ENCODE measurements at places on chromosomes 7 and 10.

- no peak overlapping the region for H3K4me3 ChIP-seq
- DNase-seq, result no peak
- H3K27me3 ChIP-seq, result peaks cover 6% of the 10 kb centered on the region
- no peak overlapping the region for H3K27ac ChIP-seq
These were observed 50.6 kb upstream of the DPYSL4 start for GRCh38 chr10:132136097-132136521.

- DNase-seq, result no peak
- peaks cover 3% of the 10 kb centered on the region for H3K27me3 ChIP-seq
- H3K4me1 ChIP-seq, result peaks cover 21% of the 10 kb centered on the region
These were observed 41.7 kb upstream of the OPALIN start for GRCh38 chr10:96400465-96400864.

DNA sequence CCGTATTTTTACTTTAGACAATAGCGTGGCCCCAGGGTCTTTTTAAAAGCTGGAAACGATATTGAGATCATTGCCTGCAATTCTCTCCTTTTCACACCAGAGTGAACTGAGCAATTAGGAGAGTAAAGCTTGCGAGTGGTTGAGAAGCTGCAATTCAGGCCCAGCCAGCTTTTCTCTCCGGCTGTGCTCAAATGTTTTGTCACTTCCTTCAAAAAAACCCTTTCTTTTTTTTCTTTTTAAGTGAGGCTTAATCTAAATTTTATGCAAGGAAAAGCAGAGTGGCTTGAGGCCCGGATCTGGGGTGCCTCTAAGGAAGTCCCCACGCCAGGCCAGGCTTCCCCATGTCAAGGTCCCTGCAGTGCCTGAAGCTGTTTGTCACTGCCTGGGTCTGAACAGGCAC lies 433.9 kb downstream of the GLRX3 start:
- H3K27ac ChIP-seq, result no peak overlapping the region
- H3K27me3 ChIP-seq, result peaks cover 4% of the 10 kb centered on the region
- H3K4me1 ChIP-seq, result no peaks in the 10 kb centered on the region
- H3K4me3 ChIP-seq, result no peak overlapping the region

DNA sequence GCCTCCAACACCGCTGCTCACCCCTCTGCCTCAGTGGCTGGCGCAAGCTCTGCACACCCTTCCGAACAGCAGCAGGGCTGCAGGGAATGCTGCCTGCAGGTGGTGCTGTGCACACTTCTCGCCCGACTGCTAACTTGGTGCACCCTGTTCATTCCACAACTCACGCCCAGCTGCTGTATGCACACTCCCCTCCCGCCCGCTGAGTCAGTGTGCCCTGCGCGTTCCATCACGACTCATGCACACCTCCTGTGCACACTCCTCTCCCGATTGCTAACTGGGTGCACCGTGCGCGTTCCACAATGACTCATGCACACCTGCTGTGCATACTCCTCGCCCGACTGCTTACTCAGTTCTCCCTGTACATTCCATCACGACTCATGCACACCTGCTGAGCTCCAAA lies 21.5 kb downstream of the ADARB2 start:
- no peaks in the 10 kb centered on the region for H3K4me1 ChIP-seq
- no peak overlapping the region for H3K27ac ChIP-seq
- no peak overlapping the region for H3K4me3 ChIP-seq
- no peaks in the 10 kb centered on the region for H3K27me3 ChIP-seq
- no peaks in the 10 kb centered on the region for H3K36me3 ChIP-seq
- peak; percentile 39 for DNase-seq

DNA sequence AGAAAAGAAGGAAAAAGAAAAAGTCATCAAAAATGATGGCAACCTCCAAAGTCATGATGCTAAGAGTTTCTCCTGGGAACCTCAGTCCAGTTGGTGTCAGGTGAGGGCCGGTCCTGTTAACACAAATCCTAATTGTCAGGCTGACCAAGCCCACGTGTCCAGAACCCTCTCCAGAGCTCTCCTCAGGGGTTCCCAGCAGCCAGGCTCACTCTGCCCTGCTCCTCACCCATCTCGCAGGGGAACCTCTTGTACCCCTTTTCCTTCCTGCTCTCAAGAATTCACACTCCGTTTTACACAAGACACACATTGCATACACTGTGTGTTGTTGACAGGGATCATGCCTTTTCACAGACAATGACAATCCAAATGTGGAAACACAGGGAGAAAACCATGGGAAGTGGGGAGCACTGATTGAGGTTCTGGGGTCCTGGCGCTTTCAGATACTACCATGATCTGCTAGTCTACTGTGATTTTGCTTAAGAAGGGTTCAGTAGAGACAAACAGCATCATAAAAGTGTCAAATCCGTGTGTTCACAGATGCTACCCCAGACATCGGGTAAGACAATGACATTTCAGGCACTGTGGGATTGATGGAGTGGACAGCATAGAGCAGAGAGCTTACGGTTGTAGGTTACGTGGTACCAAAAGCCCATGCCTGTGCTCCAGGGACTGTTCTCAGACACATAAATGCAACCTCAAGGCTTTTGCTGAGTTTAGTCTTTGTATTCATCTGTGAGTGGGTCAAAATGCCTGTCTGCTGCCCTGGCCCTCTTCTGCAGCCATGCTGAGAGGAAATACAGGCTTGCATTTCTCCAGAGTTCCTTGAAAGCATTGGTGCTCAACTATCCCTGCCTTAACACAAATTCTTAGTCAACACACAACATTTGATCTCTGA lies 16.0 kb downstream of the IL2RA start:
- H3K36me3 ChIP-seq, result no peaks in the 10 kb centered on the region
- no peak overlapping the region for H3K4me3 ChIP-seq
- H3K27me3 ChIP-seq, result peaks cover 1% of the 10 kb centered on the region
- H3K4me1 ChIP-seq, result no peaks in the 10 kb centered on the region
- no peak for DNase-seq
- no peak overlapping the region for H3K27ac ChIP-seq

- DNase-seq, result peak; percentile 5
- no peaks in the 10 kb centered on the region for H3K36me3 ChIP-seq
- peak overlapping the region; percentile 98 for H3K27ac ChIP-seq
- H3K27me3 ChIP-seq, result no peaks in the 10 kb centered on the region
- no peak overlapping the region for H3K4me3 ChIP-seq
These were observed 45.6 kb upstream of the SGCE start for GRCh38 chr7:94701555-94701973.

DNA sequence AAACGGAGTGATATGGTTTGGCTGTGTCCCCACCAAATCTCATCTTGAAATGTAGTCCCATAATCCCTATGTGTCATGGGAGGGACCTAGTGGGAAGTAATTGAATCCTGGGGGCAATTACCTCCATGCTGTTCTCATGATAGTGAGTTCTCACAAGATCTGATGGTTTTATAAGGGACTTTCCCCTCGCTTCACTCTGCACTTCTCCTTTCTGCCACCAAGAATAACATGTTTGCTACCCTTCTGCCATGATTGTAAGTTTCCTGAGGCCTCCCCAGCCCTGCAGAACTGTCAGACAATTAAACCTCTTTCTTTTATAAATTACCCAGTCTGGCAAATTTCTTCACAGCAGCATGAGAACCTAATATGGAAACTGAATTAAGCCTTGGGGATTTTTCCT lies 19.1 kb downstream of the FAM3C start:
- peaks cover 4% of the 10 kb centered on the region for H3K36me3 ChIP-seq
- no peak for DNase-seq

- H3K36me3 ChIP-seq, result no peaks in the 10 kb centered on the region
- no peak overlapping the region for H3K27ac ChIP-seq
- no peaks in the 10 kb centered on the region for H3K27me3 ChIP-seq
These were observed 857.6 kb downstream of the GATA3 start for GRCh38 chr10:8912108-8912507.

DNA sequence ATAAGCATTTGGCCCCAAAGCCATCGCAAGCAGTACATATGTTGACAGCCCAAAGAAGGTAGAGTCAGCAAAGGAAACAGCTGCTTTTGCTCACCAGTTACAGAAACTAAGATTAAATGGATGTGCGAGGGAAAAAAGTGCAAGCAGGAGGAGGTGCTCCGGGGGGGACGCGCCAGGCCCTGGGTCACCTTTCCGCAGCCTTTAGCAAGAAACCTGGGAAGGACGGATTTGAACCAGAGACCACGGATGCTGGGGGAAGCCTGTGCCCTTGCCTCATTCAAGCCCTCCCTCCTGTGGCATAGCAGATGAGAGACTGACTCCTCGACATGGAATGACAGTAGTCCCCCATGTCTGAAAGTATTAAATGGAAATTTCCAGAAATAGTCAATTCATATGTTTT lies 405.6 kb upstream of the PRKCQ start:
- no peaks in the 10 kb centered on the region for H3K36me3 ChIP-seq
- no peak overlapping the region for H3K27ac ChIP-seq
- no peaks in the 10 kb centered on the region for H3K27me3 ChIP-seq
- no peak overlapping the region for H3K4me3 ChIP-seq
- H3K4me1 ChIP-seq, result peaks cover 2% of the 10 kb centered on the region

GRCh38 chr10:68110027-68110426 lies 739 bp downstream of the MYPN start:
- no peaks in the 10 kb centered on the region for H3K27me3 ChIP-seq
- no peaks in the 10 kb centered on the region for H3K4me1 ChIP-seq
- H3K27ac ChIP-seq, result no peak overlapping the region
- H3K36me3 ChIP-seq, result no peaks in the 10 kb centered on the region

DNA sequence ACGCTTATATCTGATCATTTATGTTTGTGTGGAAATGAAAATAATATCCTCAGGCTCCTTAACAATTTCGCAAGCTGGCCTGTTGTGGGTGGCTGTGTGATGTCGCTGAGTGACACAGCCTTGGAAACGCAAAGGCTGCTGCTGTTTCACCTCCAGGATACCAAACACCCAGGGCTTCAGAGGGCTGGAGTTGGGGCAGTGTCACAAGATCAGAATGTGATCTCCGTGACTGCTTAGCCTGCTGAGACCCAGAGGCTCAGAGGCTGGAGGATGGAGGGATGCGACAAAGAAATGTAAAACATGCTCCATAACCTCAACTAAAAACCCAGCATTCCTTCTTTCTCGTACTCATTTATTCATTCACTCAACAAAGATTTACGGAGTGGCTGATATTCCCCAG lies 37.2 kb upstream of the BMPER start:
- no peak overlapping the region for H3K27ac ChIP-seq
- H3K4me1 ChIP-seq, result no peaks in the 10 kb centered on the region
- no peak overlapping the region for H3K4me3 ChIP-seq
- H3K36me3 ChIP-seq, result no peaks in the 10 kb centered on the region

GRCh38 chr7:29126804-29127203 lies 19.5 kb downstream of the CPVL start:
- no peaks in the 10 kb centered on the region for H3K36me3 ChIP-seq
- H3K4me3 ChIP-seq, result peak overlapping the region; percentile 47
- H3K27ac ChIP-seq, result peak overlapping the region; percentile 42
- DNase-seq, result no peak
- H3K27me3 ChIP-seq, result no peaks in the 10 kb centered on the region

- H3K4me1 ChIP-seq, result no peaks in the 10 kb centered on the region
- no peak for DNase-seq
- H3K27ac ChIP-seq, result no peak overlapping the region
- H3K4me3 ChIP-seq, result no peak overlapping the region
These were observed 87.5 kb downstream of the FRMD4A start for GRCh38 chr10:14243221-14243620.

DNA sequence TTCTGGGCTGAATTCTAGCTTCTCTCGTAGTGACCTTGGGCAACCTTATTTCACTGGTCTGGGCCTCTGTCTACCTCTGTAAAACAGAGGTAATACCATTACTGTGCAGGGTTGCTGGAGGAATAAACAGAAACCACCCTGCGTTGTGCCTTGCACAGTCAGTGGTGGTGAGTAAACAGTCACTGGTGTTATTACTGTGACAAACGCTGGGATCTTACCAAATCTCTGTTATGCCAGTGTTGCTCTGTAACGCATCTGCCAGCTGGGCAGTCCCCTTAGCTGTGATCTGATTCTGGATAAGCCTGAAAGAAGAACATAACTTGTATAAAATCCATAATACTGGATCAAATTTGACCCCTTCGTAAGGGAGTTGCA lies 49.4 kb downstream of the NOD1 start:
- H3K36me3 ChIP-seq, result peaks cover 68% of the 10 kb centered on the region
- H3K4me1 ChIP-seq, result peaks cover 18% of the 10 kb centered on the region
- peaks cover 11% of the 10 kb centered on the region for H3K27me3 ChIP-seq
- no peak overlapping the region for H3K4me3 ChIP-seq
- no peak for DNase-seq
- H3K27ac ChIP-seq, result no peak overlapping the region

GRCh38 chr10:47380341-47381102 lies 3.6 kb downstream of the ZNF488 start:
- H3K4me1 ChIP-seq, result peaks cover 14% of the 10 kb centered on the region
- H3K27me3 ChIP-seq, result peaks cover 13% of the 10 kb centered on the region
- peak; percentile 1 for DNase-seq
- no peak overlapping the region for H3K27ac ChIP-seq

DNA sequence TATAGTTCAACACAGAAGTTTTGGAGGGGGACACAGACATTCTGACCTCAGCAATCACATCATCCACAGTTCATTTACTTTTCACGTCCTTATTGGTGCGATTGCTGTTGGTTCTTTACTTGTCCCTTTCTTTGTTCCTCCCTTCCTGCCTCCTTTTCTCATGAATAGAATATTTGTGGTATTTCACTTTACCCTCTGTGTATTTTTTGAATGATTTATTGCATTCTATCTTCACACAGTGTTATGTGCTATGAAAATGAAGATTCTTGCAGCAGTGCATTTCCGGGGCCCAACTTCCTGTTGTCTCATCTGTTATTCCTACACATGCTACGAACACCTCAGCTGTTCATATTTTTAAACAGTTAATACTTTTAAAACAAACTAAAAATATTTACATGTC lies 179.6 kb downstream of the ZMYND11 start:
- H3K4me3 ChIP-seq, result no peak overlapping the region
- no peak overlapping the region for H3K27ac ChIP-seq
- H3K27me3 ChIP-seq, result no peaks in the 10 kb centered on the region
- no peaks in the 10 kb centered on the region for H3K4me1 ChIP-seq
- peaks cover 6% of the 10 kb centered on the region for H3K36me3 ChIP-seq

GRCh38 chr10:69884024-69884367 lies 82.3 kb downstream of the COL13A1 start:
- peaks cover 4% of the 10 kb centered on the region for H3K36me3 ChIP-seq
- no peak overlapping the region for H3K4me3 ChIP-seq
- H3K4me1 ChIP-seq, result peaks cover 7% of the 10 kb centered on the region
- H3K27me3 ChIP-seq, result peaks cover 9% of the 10 kb centered on the region

- H3K36me3 ChIP-seq, result no peaks in the 10 kb centered on the region
- no peak overlapping the region for H3K4me3 ChIP-seq
- peaks cover 12% of the 10 kb centered on the region for H3K27me3 ChIP-seq
- H3K27ac ChIP-seq, result no peak overlapping the region
These were observed 11.7 kb downstream of the PLAC9 start for GRCh38 chr10:80144067-80144695.

DNA sequence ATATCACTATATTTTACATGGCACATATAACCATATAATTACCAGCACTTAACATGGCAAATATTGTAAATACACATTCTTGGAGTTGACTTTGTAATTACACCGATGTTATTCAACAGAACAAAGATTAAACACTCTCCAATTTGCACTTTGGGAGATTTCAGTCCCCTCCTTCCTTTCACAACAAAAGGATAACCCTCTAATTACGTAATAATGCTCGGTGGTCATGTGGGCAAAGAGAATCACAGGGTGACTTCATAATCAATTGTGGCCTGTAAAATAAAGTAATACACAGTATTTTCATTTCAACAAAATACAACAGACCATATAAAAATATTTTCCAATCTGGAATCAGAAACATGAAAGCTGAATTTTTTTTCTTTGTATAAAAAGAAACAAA lies 73.2 kb downstream of the RHOBTB1 start:
- H3K4me3 ChIP-seq, result no peak overlapping the region
- no peak overlapping the region for H3K27ac ChIP-seq
- H3K36me3 ChIP-seq, result peaks cover 4% of the 10 kb centered on the region
- DNase-seq, result no peak
- H3K27me3 ChIP-seq, result peaks cover 2% of the 10 kb centered on the region
- peaks cover 8% of the 10 kb centered on the region for H3K4me1 ChIP-seq

GRCh38 chr7:44630792-44631457 lies 24.5 kb downstream of the OGDH start:
- peaks cover 24% of the 10 kb centered on the region for H3K4me1 ChIP-seq
- H3K4me3 ChIP-seq, result no peak overlapping the region
- no peak for DNase-seq
- peaks cover 4% of the 10 kb centered on the region for H3K27me3 ChIP-seq
- peaks cover 3% of the 10 kb centered on the region for H3K36me3 ChIP-seq

Measured in endothelial cell (in vitro differentiated cells).